ENCODE measurements at places on chromosomes 1 and 21.

- DNase-seq, result peak; percentile 57
Observed at GRCh38 chr1:225318706-225319575, 108.9 kb downstream of the LBR start.

GRCh38 chr1:227729881-227730629, 5.0 kb downstream of the JMJD4 start:
- DNase-seq, result peak; percentile 58

DNA sequence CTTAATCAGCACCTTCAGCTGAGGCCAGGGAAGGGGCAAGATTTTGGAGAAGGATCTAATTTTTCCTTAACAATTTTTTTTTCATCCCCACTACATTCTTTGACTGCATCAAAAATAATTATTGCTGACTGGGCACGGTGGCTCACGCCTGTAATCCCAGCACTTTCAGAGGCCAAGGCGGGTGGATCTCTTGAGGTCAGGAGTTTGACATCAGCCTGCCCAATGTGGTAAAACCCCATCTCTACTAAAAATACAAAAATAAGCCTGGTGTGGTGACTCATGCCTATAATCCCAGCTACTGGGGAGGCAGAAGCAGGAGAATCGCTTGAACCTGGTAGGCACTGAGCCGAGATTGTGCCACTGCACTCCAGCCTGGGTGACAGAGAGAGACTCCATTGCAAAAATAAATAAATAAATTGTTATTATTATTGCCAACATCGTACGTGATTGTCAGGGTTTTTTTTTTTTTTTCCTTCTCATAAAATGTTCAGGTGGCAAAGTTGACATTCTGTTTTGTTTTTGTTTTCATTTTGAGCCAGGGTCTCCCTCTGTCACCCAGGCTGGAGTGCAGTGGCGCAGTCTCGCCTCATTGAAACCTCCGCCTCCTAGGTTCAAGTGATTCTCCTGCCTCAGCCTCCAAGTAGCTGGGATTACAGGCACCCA, 37.3 kb upstream of the MORC3 start:
- peak; percentile 13 for DNase-seq

DNA sequence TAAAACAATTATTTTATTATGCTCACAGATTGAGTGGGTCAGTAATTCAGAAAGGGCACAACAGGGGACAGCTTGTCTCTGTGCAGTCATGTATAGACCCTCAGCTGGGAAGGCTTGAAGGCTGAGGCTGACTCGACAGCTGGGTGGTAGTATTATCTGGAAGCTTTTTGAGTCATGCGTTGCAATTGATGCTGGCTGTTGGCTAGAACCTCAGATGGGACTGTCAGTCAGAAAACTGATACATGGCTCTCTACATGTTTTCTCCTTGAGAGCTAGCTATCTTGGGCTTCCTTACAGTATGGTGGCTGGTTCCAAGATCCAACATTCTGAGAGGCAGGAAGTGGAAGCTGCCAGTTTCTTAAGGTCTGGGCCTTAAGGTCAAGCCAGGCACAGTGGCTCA, 61.5 kb upstream of the SELENON start:
- DNase-seq, result no peak

DNA sequence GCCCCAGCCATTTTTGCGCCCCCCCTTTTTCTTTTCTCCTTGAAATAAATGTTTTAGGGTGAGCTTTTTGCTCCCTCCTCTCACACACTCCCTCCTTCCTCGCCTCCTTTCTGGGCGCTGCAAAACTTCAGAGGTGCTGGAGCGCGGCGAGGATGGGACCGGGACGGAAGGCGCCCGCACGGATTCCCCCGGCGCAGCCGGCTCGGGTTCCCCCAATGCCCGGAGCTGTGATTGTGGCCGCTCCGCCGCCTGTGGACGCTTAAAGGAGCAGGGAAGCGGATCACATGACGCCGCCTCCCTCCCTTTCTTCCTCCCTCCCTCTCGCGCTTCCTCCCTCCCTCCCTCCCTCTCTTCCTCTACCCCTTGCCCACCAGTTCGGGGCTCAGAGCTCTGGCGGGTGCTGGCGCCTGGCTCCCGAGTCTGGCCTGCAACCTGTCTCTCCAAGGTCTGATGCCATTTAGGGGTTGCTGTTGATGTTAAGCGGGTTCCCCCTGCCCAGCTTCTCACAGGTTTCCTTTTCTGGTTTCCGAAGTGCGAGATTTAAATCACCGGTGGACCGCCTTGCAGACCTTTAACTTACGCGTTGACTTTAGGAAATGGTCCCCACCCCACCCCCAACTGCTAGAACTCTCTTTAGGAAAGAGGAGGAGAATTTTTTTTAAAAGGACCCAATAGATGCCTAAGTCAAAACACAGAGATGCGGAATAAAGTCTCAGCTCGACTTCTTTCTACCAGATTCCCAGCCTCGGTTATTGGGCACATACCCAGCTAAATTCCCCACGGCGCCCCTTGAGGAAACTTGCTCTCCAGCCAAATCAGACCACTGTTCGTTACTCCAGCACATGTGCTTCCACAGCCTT, at the start of gene WLS:
Gene WLS, minus strand, starts transcription at position 235 of the 860 bp plus-strand sequence. Its CDS starts 224 bp downstream, at position 11.
- DNase-seq, result no peak

GRCh38 chr1:67683316-67683715, 1.7 kb upstream of the GADD45A start:
- DNase-seq, result no peak

- DNase-seq, result no peak
Observed at GRCh38 chr1:22212400-22213233, 69.7 kb upstream of the WNT4 start.

DNA sequence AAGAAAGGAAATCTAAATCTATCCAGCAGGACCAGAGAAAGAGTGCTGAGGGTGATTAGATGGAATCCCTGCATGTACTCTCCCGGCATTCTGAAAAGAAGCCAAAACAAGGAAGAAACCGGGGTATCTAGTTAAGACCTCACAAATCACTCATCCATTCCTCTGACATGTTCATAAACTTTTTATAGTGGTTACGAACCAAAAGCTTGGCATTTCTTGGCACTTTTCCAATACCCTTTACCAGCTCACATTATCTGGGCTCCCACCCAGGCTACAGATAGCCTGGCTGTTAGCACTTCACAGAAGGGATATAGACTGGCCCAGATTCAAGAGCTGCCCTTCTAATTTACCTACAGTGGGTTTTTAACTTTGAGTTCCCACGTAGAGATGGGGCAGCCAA, 1.8 kb upstream of the C1orf74 start:
- no peak for DNase-seq

All from GM12865 (cell line).